Tracheal epithelial cell (primary cell): ENCODE measurements at places on chromosomes 16 and 17. TPM values are rescaled to one million over a fixed set of nuclear protein-coding genes. Genes with fewer than 3 reads are reported as not detected.

The SLC4A1 gene
- total RNA-seq, result not detected in 2 replicates

The HS3ST3A1 gene
- total RNA-seq, result 1.5 and 2.4 TPM in 2 replicates

The NUPR1 gene
- total RNA-seq, result 19.0 and 44.1 TPM in 2 replicates

The CDH8 gene
- 0.48 and 2.8 TPM in 2 replicates for total RNA-seq
